ENCODE measurements at places on chromosomes 1 and 21. TPM values are rescaled to one million over a fixed set of nuclear protein-coding genes. Genes with fewer than 3 reads are reported as not detected.

GRCh38 chr1:167713330-167714081 lies 8.3 kb upstream of the MPZL1 start:
- H3K27me3 ChIP-seq: peaks cover 7% of the 10 kb centered on the region
- H3K36me3 ChIP-seq: peaks cover 7% of the 10 kb centered on the region
- DNase-seq: peak; percentile 24
- peak overlapping the region; percentile 84 for H3K4me3 ChIP-seq

GRCh38 chr1:236938760-236939159 lies 65.5 kb downstream of the MT1HL1 start:
- no peaks in the 10 kb centered on the region for H3K36me3 ChIP-seq
- H3K4me3 ChIP-seq: no peak overlapping the region
- DNase-seq: no peak
- no peaks in the 10 kb centered on the region for H3K4me1 ChIP-seq
- H3K27me3 ChIP-seq: peaks cover 4% of the 10 kb centered on the region
- H3K27ac ChIP-seq: no peak overlapping the region

DNA sequence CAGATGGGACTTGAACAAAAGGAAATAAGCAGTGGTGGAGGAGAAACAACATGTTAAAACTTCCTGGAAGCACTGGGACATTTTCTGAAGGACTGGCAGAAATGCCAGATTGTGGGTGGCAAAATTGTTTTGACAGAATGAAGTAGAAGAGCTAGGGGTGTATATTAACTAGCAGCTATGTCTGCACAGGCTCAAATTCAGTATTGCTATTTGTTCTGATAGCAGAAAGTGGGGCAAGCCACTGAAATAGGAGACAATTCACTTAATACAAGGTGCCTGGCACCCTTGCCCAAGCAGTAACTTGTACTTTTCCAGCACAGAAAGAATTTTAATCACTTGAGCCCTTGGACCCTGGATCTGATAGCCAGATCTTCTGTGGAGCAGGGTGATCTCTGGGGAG lies 11.8 kb upstream of the PIGM start:
- H3K27ac ChIP-seq: no peak overlapping the region
- DNase-seq: no peak
- H3K4me3 ChIP-seq: no peak overlapping the region
- peaks cover 12% of the 10 kb centered on the region for H3K4me1 ChIP-seq
- no peaks in the 10 kb centered on the region for H3K36me3 ChIP-seq

DNA sequence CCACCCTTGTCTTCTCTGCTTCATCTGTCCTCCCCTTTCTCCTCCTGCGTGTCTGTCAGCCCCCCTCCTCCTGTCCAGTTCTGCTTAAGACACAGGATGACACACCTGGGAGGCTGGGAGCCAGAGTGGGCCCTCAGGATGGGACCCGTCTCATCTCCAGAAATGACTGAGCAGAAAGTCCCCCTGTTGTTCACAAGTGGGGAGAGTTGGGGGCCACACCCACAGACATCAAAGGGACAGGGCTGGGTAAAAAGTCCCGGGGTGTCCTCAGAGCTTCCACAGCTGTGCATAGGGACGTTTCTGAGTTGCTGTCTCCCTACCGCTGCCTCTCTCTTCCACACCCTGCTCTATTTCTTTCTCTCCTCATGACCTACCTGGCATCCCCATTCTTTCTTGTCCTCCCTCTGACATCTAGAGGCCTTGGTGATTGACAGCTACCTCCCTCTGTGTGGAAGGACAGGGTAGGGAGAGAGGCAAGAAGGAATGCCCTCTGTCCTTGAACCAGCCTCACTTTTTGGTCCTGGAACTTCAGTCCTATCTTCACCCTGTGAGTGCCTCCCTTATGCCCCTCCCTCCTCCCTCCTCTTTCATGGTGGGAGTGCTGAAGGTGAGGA lies 19.5 kb upstream of the SH2D2A start:
- H3K27me3 ChIP-seq: peaks cover 28% of the 10 kb centered on the region
- peak; percentile 54 for DNase-seq
- no peaks in the 10 kb centered on the region for H3K36me3 ChIP-seq
- peak overlapping the region; percentile 11 for H3K4me3 ChIP-seq
- peak overlapping the region; percentile 66 for H3K27ac ChIP-seq
- peaks cover 49% of the 10 kb centered on the region for H3K4me1 ChIP-seq

- peak; percentile 78 for DNase-seq
- no peak overlapping the region for H3K4me3 ChIP-seq
- H3K27ac ChIP-seq: no peak overlapping the region
- H3K27me3 ChIP-seq: peaks cover 30% of the 10 kb centered on the region
Measured at GRCh38 chr1:20194757-20195461, 8.6 kb upstream of the PLA2G2C start.

Gene HSD3B1
- not detected for total RNA-seq

Gene ANKRD34A
- total RNA-seq: 2.9 TPM
